ENCODE measurements at places on chromosomes 4 and X. TPM values are rescaled to one million over a fixed set of nuclear protein-coding genes. Genes with fewer than 3 reads are reported as not detected.
A peak's percentile ranks its signal among the peaks of the same experiment; 100 is the strongest.

DNA sequence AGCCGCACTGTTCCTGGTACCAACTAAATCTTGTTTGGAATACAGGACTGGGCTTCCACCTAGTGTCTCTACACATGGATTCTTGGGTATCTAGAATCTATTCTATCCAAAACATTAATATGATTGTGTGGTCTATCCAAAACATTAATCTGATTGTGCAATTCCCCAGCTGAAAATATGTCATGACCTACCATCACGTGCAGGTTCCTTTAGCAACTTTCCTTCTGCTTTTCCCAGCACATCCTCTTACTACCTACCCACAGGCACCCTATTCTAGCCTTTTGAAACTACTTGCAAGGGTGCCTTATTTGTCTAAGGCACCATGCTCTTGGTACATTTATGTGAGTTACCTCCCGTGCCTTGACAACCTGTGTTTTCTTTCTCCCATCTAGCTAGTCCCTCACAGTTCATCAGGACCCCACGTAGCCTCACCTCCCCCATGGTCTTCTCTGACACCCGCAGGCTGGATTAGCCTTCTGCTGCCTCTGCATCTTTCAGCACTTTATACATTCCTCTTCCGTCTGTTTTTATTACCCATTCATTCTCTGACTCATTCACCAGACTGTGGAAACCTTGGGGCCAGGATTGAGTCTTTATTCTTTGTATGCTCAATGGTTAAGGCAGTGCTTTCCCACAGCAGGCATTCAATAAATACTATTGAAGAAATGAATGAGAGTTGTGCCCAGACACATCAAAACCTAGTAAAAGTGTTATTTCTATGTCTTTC lies 88.8 kb upstream of the FAM9B start:
- no peak for DNase-seq

DNA sequence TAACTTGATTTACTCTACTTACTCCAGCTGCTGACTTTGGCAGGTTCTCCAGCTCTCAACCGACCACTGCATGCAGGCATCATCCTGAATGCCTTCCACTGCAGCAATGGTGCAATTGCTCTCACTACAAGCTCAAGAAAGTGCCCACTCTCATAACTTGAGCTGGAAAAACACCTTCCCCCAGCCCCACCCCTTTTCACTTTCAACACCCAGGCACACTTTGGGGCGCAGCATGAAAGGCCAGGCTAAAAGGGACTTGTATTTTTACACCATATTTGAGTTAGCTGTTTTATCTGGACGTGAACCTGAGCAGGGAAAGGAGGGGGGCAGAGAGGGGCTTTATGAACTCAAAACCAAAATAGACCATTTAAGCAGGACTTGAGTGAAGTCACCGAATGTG lies 274.5 kb downstream of the RAB28 start:
- no peak for DNase-seq

- no peak for DNase-seq
Observed at GRCh38 chr4:175431694-175432093, 380.4 kb downstream of the GPM6A start.

DNA sequence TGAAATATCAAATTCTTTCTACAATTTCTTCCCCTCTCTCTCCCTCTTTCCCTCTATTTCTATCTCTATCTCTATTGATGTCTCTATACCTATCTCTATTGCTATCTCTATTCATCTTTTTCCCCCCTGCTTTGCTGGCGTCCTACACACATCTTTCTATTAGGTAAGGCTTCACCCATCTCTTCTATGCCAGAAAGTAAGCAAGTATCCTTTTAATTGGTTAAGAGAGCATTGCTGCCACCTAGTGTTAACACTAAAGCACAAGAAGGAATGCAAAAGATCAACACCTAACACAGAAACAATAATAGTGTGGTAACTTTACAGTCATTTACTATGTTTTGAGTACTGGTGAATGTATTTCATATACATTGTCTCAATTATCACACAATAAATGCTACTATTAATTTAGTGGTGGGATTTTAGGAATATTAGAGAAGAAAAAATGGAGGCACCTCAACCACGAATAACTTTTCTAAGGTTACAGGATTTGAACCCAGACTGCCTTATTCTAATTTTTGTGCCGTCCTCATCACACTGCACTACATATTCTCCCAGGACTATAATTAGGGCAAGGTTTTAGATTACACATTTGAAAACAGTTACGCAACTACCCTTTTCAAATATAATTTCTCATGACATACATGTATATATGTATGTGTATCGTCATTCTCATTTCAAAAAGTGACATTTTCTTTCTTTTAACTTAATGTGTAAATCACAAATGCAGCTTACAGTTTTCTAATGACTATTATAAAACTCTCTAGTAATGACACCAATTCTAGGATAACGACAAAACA lies 3.7 kb upstream of the C4orf36 start:
- DNase-seq, result no peak

GRCh38 chr4:79217025-79217424 lies 108.8 kb downstream of the NAA11 start:
- DNase-seq, result no peak

DNA sequence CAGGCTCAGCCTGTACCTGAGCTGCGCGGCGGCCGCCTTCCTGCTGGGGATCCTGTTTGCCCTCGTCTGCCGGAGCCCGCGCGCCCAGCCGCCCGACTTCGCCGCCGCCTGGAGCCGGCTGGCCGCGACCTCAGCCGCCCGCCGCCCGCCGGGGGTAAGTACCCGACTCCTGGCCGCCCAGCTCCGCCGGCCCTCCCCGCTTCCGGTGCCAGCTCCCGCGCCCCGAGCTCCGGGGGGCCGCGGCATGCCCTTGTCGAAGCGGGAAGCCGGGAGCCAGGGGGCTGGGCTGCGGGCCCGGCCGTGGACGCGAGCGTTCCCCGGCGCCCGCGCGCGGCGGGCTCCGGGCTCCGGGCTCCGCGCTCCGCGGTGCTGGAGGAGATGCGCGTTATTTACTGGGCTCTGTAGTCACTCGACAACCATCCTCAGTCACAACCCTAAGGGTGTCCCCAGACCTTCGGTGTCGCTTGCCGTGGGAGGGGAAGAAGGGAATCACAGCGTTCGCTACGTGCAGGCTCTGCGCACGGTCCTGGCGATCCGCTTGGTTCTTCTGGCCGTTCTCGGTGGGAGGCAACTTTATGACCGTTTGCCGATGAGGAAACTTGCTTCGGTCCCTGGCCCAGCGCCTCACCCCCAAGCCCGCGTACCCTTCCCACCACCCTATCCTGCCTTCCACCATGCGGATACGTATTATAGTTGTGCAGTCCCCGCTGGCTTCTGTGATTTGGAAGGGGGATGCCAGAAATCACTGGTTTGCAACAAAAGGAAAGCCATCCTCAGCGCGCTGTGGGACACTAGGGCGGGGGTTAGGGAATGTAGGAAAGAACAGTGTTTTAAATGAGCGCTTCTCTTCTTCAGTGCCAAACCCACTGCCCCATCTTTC lies 944 bp downstream of the SNX25 start:
- DNase-seq, result peak; percentile 65

DNA sequence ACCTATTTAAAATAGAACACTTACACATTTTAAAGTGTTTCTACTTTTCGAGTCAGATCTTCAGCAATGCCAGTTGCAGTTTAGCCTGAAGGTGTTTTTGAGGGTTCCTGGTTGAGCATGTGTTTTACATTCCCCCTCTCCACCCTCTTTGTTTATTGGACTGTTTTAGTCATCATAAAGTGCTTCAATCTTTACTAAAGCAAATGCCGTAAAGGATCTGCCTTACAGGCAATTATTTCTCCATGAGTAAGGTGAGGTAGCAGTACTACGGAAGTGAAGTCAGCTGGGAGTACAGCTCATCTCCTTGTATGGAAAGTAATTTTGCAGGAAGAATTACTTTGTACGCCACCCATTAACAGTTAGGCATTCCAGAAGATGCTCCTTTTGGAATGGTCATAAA lies 36.9 kb downstream of the PDLIM5 start:
- DNase-seq, result no peak

DNA sequence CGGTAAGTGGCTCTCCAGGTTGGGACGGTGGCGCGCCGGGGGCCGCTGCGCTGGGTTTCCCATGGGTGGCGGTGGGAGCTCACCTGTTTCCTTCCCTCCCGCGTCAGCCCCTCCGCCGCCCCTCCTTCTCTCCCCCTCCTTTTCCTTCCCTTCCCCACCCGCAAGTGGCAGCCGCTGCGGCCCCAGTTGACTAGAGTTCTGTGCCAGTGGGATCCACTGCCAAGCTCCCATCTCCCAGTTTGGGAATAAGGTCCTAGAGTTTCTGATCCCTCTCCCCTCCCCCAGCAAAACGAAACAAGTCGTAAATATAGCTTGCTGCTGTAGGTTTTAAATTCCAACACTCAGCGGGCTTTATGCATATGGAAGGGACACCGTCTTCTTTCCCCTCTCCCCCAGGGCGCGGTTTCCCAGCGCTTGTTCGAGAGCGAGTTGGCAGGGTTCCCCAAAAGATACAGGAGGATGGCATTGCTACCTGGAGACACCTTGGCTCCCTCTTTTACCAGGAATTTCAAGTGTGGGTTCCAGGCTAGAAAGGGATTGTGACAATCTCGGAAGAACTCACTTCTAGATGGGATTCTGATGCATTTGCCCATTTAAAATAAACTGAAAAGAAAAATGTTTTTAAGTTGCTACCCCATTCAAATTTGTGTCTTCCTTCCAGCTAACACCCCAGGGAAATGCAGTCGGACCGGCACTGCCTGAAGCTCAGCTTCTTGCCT lies 1.2 kb downstream of the TLL1 start:
- DNase-seq, result no peak

GRCh38 chr4:124737619-124738018 lies 25.1 kb upstream of the ANKRD50 start:
- DNase-seq, result no peak

GRCh38 chrX:139751053-139751452 lies 43.1 kb upstream of the MCF2 start:
- no peak for DNase-seq

- DNase-seq, result no peak
Observed at GRCh38 chr4:3725936-3726870, 40.0 kb upstream of the ADRA2C start.

DNA sequence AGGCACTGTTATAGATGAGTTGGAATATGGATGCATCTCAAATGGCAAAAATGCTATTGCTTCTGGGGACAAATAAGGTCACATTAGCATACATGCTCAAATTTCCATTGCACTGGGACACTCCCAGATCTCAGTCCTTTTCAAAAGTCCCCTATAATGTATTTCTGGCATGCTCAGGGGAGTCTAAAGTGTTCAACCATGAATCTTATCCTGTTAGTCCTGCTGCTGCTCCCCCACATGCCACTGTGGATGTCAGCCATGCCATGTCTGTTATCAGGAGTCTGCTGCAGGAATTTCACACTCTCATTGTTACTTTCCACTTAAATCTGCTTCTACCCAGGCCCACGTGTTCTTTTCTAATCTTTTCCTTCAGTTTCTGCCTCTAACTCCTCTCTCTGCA lies 1000.6 kb downstream of the CCSER1 start:
- no peak for DNase-seq

- DNase-seq, result no peak
Observed at GRCh38 chr4:173508386-173509035, 21.5 kb downstream of the HAND2 start.

DNA sequence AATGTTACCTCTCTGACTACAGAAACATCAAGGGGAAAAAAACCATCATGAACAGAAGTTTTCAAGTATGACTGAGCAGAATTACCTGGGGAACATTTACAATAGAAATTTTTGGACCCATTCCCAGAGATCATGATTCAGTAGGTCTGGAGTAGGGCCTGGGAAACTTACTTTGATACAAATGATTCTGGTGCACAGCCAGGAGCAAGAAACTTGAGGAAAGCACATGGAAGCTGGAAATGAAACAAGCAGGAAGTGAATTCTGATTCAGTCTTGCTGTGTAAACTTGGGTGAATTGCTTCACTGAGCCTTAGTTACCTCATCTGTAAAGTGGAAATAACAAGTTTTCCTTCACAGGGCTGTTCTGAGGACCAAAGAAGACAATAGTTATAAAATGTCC lies 192.5 kb upstream of the TAPT1 start:
- DNase-seq, result no peak

GRCh38 chrX:115687595-115687994 lies 126.6 kb downstream of the PLS3 start:
- DNase-seq, result no peak

SERTM2 gene
- 0.31 TPM for total RNA-seq

TMPRSS11E gene
- total RNA-seq, result not detected

TMEM156 gene
- 1.1 TPM for total RNA-seq

SOD3 gene
- 2.5 TPM for total RNA-seq

USP17L27 gene
- not detected for total RNA-seq

TSPAN5 gene
- 0.59 TPM for total RNA-seq

SSX4B gene
- not detected for total RNA-seq

BEX4 gene
- total RNA-seq, result 2.2 TPM
